GM23338 (cell line): ENCODE measurements at places on chromosomes 2 and 18. TPM values are rescaled to one million over a fixed set of nuclear protein-coding genes. Genes with fewer than 3 reads are reported as not detected.

DNA sequence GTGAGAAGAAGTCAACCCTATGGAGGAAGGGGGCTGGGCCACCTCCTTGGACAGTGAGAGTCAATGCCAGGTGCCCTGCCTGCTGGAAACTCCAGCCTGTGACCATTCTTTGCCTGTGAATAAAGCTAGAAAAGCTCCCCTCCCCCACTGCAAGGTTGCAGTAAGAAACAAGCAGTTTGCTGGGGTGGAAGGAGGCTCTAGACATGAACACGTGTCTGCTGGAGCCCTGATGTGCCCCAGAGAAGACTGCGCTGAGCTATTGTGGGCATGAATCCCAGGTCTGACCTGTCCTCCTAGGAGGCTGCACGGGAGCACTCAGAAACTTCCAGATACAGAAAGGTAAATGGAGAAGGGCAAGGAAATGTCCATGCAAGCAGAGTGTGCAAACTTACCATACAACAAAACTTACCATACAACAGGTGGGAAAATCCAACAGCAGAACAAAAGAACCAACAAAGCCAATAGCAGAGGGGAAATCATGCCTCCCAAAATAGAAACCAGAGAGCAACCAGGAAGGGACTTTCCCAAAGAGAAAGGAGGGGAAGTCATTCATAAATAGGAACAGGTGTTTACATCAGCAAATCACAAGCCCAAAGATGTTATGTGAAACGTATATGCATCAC is 278.7 kb downstream of the BCL2 start:
- DNase-seq: no peak

- DNase-seq: no peak
Measured at GRCh38 chr2:158048327-158048726, 53.3 kb upstream of the UPP2 start.

GRCh38 chr2:176325732-176326131 is 56.5 kb downstream of the MTX2 start:
- peak; percentile 94 for DNase-seq

DNA sequence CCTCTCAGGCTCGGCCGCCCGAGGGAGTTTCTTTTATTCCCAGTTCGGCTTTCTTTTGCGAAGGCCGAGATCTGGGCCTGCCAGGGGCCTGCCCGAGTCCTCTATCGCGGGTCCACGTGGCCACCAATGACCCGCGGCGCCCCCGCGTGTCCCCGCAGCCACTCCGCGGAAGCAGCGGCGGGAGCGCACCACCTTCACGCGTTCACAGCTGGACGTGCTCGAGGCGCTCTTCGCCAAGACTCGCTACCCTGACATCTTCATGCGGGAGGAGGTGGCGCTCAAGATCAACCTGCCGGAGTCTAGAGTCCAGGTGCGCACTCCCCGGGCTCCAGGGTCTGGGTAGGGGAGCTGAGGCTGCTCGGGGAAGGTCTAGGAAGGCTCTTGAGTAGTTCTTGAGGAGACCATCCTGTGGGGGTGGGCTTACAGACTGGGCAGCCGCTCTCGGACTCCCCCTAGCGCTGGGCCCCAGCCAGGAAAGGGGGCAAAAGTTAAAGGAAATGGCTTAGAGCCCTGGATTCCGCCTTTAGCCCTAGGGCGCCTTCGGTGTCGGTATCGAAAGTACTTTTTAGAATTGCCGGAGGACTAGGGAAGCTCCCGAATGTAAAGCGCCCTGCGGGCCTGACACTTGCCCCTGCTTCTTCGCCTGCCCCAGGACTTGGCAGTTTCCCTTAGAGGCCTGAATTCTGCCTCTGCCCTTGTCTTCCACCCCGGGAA is 3.4 kb downstream of the OTX1 start:
- peak; percentile 94 for DNase-seq

DNA sequence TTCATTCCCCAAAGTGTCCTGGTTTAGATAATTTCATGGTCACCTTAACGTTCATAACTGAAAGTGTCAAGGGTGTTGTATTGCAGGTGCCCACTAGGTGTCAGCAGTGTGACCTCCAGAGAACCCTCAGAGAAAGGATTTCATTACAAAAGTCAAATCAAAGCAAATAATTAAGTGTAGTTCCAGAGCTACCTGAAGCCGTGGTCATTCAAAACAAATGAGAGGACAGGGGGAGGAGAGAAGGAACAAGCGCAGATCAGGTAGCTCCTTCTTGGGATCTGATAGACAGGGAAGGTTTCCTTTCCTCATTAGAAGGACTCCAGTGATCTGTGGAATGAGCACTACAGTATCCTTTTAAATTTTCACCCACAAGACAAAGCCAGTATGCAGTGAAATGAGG is at the start of gene SLC9A4:
SLC9A4 (plus strand) TSS at position 207 of the 400 bp plus-strand sequence. CDS start 534 bp downstream, outside the sequence.
- peak; percentile 81 for DNase-seq

The AQP12B gene
- not detected in 2 replicates for total RNA-seq

The CDKL4 gene
- total RNA-seq: 0.24 TPM in 1 of 2 replicates, not detected in the other

The SKOR2 gene
- 0.42 TPM in 1 of 2 replicates, not detected in the other for total RNA-seq

GRCh38 chr18:55153346-55153745 is 194.1 kb upstream of the CCDC68 start:
- DNase-seq: no peak

The MC5R gene
- 0.54 TPM in 1 of 2 replicates, not detected in the other for total RNA-seq

- no peak for DNase-seq
Measured at GRCh38 chr18:70640336-70640887, 351.6 kb downstream of the SOCS6 start.

GRCh38 chr2:83850071-83850725 is 608.9 kb downstream of the SUCLG1 start:
- DNase-seq: no peak

GRCh38 chr2:20229322-20230113 is 4.6 kb upstream of the SDC1 start:
- DNase-seq: no peak

DNA sequence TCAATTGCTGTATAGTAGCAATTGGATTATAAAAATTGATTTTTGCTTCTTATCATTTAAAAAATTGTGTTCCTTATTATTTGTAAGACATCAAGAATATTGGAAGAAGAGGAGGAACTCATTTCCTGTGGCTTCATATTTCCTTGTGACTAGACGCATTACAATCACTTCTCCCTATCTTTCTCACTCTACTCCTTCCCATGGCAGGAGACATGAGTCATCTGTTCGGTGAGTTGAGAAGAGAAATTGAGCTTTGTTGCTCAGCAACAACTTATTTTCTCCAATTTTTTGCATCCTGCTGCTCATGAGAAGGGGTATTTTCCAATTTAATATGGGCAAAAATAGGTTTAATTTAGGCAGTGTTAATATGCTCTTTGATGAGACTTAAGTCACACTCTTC is 1783.9 kb downstream of the SUCLG1 start:
- DNase-seq: no peak

DNA sequence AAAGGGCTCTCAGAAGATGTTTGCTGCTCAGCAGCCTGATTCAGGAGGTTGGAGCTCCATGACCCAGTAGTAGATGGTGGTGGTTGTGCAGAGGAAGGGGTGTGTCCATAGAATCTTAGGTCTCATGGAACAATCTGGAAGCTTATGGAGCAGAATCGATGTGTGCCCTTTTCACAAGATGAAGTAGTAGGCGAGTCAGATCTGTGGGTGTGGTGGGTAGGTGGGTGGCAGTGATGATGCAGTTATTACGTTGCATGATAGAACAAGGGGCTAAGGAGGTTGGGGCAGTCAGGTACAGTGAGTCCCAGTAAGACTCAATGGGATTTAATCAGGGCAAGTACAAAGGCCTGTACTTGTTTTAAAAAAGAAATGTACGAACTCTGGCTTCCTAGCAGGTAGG is 9.1 kb downstream of the TET3 start:
- DNase-seq: no peak
